ENCODE measurements at places on chromosomes 13 and 19.

DNA sequence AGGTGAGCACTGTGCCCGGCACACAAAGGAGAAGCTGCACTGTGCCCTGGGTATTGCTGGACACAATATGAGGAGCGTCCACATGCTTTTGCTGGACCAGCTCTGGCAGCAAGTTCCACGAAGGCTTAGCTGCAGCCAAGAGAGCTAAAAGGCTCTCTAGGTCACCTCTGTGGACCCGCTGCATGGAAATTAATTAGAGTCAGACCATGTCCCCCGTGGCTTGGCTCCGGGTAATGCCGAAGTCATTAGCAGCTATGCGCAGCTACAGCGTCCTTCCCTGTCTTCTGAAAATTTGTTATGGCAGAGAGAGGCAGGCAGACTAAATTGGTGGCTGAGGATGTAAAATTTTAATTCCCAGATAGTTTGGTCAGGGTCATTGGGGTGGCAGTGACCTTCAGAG, 271.5 kb downstream of the SLC7A1 start:
- no peak for DNase-seq

DNA sequence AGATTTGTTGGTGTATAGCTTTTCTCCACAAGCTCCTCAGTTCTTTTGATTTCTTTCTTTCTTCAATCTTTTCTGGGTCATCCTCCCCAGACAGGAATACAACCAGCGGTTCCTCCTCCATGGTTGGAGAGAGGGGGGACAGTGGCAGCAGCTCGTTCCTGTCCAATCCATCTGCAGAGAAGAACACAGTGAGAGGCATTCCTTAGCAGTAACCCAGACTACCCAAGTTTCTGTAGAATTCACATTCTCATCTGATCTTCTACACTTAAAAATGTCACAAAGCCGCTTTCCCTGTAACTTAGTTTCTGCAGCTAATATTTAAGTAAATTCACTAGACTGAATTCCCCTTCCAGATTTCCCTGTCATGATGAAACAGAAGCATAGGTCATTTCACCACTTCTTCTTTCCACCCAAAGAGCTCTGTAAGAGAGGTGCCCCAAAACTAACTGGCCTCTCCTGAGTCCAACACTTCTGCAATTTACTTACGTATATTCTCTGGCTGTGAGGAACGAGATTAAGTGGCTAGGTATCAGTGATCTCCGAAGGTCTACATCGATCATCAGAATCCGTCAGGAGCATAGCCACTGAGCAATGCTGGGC, 171.9 kb downstream of the TBC1D4 start:
- no peak for DNase-seq

- DNase-seq, result no peak
Measured at GRCh38 chr19:28443361-28443760, 769.6 kb downstream of the UQCRFS1 start.

DNA sequence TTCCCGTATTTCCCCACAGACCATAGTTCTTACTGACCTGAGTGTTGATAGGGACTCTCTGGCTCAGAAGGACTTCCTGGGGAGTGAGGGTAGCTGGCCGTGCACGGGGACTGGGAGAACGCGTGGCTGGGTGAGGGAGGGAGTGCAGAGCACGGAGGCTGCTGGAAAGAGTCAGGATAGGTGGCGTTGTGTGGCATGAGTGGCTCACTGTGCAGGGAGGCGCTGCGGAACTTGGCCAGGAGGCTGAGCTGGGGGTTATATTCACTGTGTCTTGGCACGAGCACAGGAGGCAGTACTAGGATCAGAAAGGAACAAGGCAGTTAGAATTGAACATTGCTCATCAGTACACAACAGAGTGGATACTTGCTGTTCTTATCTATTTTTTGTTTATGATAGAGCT, 47.4 kb downstream of the SMAD9 start:
- no peak for DNase-seq

- no peak for DNase-seq
Measured at GRCh38 chr19:43425567-43426392, 11.1 kb downstream of the TEX101 start.

DNA sequence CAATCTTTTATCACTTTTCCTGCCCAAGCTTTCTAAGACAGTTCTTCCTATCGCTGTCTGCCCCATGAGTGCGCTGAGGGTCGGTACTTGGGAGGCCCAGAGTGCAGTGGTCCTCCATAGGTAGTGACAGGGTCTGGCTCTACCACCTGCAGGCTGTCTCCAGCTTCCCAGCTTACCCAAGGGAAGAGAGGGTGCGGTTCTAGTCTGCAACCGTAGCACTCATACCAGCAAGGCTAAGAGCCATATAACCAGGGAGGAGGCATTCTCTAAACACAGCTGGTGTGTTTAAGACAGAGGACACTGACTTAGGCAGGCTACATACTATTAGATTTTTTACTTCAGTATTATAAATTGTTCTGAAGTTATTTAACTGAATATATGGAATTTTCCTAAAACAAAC, 8.2 kb downstream of the PROZ start:
- DNase-seq, result no peak

- no peak for DNase-seq
Measured at GRCh38 chr13:69264362-69265334, 843.0 kb upstream of the ATXN8OS start.

- no peak for DNase-seq
Measured at GRCh38 chr13:41720839-41721561, 239.9 kb downstream of the VWA8 start.

Data from stimulated activated CD4-positive, alpha-beta T cell treated with anti-CD3 and anti-CD28 coated beads, Interleukin-1b, Interleukin-23, amount 100 ng/mL, for 24 hours (primary cell).